ENCODE measurements at places on chromosomes 6 and 20.

GRCh38 chr6:78618970-78619369, 248.4 kb upstream of the IRAK1BP1 start:
- DNase-seq = no peak

DNA sequence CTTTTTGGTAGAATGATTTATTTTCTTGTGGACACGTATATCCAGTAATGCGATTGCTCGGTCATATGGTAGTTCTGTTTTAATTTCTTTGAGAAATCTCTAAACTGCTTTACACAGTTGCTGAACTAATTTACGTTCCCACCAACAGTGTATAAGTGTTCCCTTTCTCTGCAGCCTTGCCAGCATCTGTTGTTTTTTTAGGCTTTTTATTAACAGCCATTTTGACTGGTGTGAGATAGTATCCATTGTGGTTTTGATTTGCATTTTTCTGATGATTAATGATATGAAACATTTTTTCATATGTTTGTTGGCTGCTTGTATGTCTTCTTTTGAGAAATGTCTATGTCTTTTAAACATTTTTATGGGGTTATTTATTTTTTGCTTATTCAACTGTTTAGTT, 196.7 kb downstream of the MOXD1 start:
- DNase-seq = no peak

- no peak for DNase-seq
These were observed 57.1 kb upstream of the GCM1 start for GRCh38 chr6:53205778-53206177.

DNA sequence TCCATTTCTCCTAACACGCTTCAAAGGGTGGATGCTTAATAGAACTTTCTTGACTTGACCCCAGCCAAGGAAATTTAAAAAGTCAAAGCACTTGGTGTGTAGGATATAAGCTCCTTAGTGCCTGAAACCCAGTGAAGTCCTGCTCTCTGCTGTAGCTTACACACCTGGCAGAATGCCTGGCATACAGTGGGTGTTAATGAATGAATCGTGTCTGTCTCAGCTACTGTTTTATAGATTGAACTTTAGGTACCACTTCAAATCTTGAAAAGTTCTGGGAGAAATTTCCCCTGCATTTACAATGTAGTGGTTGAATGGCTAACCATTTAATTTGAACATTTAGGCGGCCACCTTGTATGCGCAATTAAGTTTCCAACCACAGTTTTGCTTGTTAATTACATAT, 70.5 kb upstream of the ZNF217 start:
- no peak for DNase-seq

- DNase-seq = peak; percentile 87
These were observed 670 bp downstream of the NCOA5 start for GRCh38 chr20:46089167-46089416.

GRCh38 chr6:11427723-11428245, 109.8 kb upstream of the TMEM170B start:
- no peak for DNase-seq
